ENCODE measurements at places on chromosomes 7 and 10. TPM values are rescaled to one million over a fixed set of nuclear protein-coding genes. Genes with fewer than 3 reads are reported as not detected.

OR9A2 gene
- total RNA-seq: not detected

LRGUK gene
- total RNA-seq: 0.59 TPM

TAS2R4 gene
- total RNA-seq: 0.63 TPM

FEZF1 gene
- total RNA-seq: 2.1 TPM

ZNF777 gene
- total RNA-seq: 12.1 TPM

BTBD16 gene
- total RNA-seq: 0.42 TPM

CDHR1 gene
- total RNA-seq: 0.90 TPM

OPN1SW gene
- total RNA-seq: not detected

LIPF gene
- not detected for total RNA-seq

GNG11 gene
- total RNA-seq: 1.9 TPM

FAM237B gene
- total RNA-seq: not detected

TLX1 gene
- 0.11 TPM for total RNA-seq

MKI67 gene
- 17.1 TPM for total RNA-seq

GRCh38 chr10:43054593-43054992 is 22.3 kb upstream of the RET start:
- DNase-seq: no peak

DNA sequence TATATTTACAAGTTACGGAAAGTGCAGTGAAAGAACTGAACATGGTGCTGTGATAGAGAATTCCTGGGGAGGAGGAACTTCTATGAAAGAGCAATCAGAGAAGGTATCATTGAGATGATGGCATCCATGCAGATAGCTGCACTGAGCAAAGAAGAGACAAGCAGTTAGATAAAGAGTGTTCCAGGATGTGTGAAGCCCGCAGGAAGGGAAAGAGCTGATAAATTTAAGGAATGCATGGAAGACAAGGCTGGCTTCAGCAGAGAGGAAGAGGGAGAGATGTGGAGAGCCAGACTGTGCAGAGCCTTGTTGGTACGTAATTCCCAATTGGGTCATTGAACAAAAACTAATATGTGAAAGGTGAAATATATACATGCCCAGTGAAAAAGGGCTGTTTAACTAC is 538.9 kb downstream of the INHBA start:
- no peak for DNase-seq

DNA sequence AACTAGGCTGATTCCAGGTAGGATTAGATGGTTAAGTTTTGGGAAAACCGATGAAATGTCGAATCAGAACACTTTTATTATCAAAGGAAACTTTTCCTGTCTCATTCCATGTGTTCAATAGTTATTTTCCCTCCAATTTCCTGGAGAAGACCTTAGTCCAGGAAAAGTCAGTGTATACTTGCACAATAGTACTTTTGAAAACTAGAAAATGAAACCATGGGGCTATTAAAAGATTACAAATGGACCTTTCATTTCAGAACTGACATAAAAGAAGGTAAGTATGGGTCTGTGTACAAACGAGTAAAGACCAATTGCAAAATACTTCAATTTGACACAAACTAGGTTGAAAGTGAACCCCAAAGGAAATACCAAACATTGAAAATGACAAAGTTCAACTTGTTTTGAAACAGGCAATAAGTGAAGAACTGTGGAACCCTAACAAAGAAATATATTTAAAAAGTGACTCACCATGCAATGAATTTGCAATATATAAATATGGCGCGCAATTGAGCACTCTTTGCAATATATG is 2.1 kb downstream of the AVPI1 start:
- DNase-seq: no peak

DNA sequence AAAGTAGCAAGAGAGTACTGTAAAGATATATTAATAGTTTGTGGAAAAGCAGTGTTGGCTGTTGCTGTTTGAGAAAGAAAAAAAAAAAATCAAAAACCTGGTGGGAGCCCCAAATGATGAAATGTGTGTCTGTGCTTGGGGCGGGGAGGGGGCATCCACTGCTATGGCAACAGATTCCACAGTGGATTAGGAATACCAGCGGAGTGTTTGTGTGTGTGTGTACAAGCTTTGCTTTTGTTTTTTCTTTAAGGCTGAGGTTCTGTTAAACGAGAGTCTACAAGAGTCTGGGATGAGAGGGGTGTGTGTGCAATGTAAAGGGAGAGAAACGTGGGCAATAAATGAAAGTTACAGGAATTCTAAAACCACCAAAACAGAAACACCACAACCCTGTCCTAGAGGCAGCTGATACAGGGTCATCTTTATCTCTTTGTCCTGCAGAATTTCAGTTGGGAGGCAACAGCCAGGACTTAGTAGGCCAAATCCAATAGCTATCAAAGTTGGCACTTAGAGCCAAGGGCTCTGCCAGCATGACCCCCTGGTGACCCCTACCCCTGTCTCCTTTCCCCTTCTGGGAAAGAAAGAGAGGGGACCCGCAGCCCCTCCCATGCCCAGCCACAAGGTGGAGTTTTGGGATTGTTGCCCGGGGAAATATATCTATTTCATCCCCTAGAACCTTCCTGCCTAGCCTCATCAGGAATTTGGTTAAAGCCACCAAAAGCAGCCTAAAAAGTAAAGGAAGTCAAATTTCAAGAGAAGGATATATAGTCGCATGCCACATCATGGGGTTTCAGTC is 85.4 kb downstream of the OSBPL3 start:
- DNase-seq: peak; percentile 82

- peak; percentile 2 for DNase-seq
Measured at GRCh38 chr7:140219672-140220524, 43.1 kb upstream of the KDM7A start.

GRCh38 chr7:33921216-33921938 is 16.0 kb downstream of the BMPER start:
- no peak for DNase-seq

DNA sequence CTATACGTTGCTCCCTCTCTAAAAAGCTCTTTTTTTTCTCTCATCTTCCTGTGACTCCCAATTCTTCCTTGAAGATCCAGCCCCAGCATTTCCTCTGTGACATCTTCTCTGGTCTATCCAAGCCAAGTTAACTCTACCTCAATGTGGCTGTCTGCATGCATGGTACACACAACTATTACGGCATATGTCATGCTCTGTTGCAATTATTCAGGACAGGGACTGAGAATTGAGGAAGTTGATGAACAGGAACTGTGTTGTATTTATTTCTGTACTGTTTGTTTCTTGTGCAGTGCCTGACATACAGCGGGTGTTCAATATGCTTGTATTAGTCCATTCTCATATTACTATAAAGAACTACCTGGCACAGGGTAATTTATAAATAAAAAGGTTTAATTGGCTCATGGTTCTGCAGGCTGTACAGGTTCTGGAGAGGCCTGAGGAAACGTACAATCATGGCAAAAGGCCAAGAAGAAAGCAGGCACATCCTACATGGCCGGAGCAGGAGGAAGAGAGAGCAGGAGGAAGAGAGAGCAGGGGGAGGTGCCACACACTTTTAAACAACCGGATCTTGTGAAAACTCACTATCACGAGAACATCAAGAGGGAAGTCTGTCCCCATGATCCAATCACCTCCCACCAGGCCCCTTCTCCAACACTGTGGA is 6.3 kb downstream of the TRPV5 start:
- DNase-seq: no peak

DNA sequence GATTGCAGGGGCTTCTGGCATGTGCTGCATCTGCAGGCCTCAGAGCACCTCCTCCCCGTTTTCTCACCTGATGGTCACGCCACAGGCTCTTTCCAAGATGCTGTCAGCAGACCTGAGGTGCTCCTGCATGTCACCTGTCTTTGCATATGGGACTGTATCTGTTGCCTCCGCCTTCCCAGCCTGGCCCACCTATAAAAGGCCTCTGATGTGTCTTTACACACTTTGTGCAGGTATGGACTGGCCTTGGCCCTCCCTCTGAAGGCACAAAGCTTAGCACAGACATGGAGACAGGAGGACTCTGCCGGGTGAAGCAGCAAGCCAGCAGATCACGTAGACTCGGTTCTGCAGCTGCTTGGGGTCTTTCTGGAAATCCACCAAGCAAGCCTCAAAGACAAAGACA is 220.9 kb upstream of the PPP2R2D start:
- no peak for DNase-seq

DNA sequence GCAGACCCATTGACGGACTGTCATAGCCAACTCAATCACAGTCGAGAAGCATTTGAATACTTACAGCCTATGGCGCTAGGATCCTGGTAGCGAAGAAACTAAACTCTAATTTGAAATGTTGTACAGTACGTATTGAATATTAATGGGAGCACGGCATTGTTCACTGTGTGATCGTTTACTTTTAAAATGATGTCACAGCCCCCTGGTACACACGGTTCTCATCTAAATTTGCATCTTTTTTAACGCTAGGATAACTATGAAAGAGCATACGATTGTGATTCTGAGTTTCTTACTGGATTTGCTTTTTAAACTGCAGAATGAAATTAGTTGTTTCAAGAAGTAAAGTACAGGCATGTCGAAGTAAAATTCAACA is 895 bp upstream of the NAPEPLD start:
- DNase-seq: no peak

- no peak for DNase-seq
Measured at GRCh38 chr7:84226759-84227158, 32.2 kb upstream of the SEMA3A start.

DNA sequence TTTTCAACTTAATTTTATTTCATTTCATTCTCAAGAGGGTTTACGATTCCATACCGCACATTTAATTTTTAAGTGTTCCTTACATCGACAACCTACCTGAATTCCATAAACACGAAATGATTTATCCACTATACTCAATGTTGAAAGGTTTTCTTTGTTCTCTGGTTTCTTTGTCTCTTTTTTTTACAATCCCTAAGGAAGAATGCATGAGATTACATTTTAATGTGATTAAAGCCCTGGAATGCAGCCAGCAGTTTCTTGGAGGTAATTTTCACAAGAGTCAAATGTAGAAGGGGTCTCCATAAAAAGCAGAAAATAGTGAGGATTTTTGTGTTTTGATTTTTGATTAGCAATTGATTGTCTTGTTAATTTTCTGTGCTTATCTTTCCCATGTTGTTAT is 59.2 kb upstream of the ADCY1 start:
- DNase-seq: no peak

GRCh38 chr10:121267236-121268003 is 330.8 kb downstream of the FGFR2 start:
- no peak for DNase-seq

- DNase-seq: peak; percentile 84
Measured at GRCh38 chr7:28957751-28958234, 337 bp downstream of the TRIL start.

- no peak for DNase-seq
Measured at GRCh38 chr7:81154565-81154964, 235.7 kb upstream of the SEMA3C start.

DNA sequence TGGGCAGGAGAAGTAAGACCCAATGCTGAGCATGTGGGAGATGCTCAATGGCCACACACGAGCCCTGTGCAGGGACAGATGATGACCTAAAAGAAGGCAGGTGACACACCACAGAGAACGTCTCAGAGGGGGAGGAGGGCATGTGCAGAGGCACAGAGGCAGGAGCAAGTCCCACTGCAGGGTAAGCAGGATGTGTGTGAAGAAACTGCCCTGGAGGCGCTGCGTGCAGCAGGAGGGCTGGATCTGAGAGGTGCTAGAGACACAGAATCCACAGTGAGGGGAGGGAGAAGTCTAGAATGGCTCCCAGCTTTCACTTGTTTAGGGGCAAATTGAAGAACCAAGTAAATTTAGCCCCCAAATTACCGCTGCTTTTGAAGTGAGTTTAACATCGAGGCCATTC is 14.9 kb downstream of the DYDC2 start:
- no peak for DNase-seq

GRCh38 chr10:110013630-110014293 is 6.0 kb downstream of the ADD3 start:
- peak; percentile 31 for DNase-seq

GRCh38 chr10:43926371-43926770 is 277.7 kb upstream of the ZNF32 start:
- no peak for DNase-seq

Data from H7 (cell line).